ENCODE measurements at places on chromosomes 3 and 15.
A peak's percentile ranks its signal among the peaks of the same experiment; 100 is the strongest.

DNA sequence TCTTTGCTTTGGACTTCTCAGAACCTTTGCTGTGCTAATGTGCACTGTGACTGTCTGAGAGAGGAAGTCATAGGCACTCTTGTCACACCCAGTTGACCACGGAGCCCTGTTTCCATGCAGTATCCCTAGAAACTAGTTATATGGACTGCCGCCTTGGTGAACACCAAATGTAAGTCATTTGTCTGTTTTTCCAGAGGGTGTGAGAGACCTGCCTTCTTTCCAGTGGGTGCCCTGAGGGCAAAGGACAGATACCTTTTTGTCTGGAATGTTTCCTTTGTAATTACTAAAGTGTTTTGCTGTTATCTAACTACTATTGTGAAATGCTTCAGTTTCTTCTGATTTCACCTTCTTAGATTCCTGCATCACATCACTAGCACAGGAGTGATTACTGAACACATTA lies 91.8 kb downstream of the LARS2 start:
- DNase-seq = no peak

DNA sequence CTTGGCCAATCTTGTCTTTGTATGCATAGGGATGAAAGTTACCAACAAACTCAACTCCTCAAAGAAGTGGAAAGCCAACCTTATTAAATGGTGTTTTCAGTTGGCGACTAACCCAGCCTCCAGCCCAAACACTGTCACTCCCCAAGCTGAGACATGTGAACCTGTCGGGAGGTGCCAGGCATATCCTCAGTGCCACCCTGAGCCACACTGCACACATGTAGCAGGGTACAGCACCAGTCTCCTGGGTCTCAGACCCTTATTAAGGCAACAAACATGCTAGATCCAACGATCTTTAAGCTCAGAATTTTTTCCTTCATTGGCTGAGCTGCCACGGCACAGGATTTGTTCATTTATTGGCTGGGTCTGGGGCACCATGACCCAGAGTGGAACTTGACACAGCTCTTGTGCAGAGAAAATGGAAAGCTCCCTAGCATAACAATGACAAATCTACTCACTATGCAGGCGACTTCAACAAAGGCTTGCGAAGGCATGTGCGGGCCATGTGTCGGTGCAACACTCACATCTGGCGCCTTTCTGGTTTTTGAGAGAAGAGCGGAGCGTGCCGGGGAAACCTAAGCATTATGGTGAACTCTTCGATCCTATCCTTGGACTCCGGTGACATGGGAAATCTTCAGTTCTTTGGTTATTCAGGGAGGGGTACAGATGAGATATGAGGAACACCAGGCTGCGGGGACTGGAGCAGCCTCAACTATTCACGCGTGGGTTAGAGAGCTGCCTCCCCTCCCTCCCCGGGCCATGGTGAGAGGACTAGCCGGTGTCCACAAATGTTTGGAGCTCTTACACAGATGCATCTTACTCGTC lies 190.1 kb downstream of the FAM43A start:
- DNase-seq = peak; percentile 36

GRCh38 chr3:168870892-168871291 lies 775.2 kb upstream of the GOLIM4 start:
- no peak for DNase-seq

GRCh38 chr3:122357828-122358702 lies 25.0 kb downstream of the MIX23 start:
- peak; percentile 24 for DNase-seq

GRCh38 chr3:160781402-160781801 lies 25.4 kb downstream of the PPM1L start:
- DNase-seq = no peak

DNA sequence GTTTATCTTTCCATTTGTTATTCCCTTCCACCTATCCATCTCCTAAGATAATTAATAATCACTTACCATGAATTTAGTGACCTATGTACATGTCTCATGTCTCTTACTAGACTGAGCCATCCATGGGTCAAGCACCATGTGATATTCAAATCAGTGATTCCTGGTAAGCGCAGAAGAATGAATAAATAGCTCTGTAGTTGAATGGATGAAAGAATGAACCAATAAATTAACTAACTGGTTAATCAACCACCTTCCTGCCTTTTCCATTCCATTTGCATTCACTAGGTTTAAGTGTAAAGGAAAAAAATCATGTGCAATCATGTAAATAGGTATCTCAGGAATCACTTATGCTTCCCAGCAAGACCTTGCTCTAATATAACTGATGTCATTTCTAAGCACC lies 779.5 kb downstream of the NTRK3 start:
- no peak for DNase-seq

DNA sequence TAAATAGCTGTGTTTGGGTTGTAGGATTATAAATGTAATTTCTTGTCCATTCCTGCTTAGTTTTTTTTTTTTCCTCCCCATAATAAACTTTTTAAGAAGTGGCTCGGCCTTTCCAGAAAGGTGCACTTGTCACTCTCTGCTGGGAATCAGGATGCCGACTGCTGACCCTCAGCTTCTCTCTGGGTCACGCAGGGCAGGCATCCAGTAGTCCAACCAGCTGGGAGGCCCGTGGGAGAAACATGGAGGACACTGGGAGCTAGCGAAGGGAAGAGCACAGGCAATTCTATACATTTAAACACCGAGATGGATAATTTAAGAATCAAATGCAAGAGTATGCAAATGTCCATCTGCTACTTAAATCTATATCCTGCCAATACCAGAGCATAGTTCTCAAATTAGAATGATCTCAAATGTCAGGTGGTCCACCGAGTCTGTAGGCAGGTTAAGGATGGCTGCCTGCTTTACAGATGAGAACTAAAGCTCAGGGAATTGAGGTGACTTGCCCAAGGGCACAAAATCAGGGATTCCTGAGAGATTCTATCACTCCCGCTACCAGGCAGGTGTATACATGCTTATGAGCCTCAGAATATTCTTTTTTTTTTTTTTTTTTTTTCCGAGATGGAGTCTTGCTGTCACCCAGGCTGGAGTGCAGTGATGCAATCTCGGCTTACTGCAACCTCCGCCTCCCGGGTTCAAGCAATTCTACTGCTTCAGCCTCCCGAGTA lies 64.5 kb downstream of the DAPK2 start:
- DNase-seq = no peak

- DNase-seq = peak; percentile 26
Observed at GRCh38 chr15:58864602-58865424, 68.7 kb downstream of the SLTM start.

DNA sequence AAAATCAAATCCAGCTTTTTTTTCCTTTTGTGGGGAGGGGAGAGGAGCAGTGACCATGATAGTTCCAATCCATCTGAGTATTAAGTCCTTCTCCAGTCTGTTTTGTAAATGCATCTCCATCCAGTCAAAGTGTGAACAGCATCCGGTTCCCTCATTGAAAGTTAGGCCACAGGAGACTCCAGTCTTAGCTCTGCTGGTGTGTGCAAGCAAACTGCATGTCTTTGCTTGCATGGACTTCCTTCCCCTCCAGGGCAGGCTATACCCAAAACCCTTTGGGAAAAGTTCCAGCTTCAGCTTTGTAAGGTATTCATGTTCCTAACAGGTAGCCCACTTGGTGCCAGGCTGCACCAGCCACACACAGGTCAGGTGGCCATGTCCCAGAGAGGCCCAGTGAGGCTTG lies 3.1 kb upstream of the MAN2C1 start:
- no peak for DNase-seq

GRCh38 chr3:156677536-156677935 lies 3.1 kb downstream of the TIPARP start:
- no peak for DNase-seq

GRCh38 chr15:48001393-48002039 lies 119.3 kb upstream of the SLC24A5 start:
- no peak for DNase-seq

DNA sequence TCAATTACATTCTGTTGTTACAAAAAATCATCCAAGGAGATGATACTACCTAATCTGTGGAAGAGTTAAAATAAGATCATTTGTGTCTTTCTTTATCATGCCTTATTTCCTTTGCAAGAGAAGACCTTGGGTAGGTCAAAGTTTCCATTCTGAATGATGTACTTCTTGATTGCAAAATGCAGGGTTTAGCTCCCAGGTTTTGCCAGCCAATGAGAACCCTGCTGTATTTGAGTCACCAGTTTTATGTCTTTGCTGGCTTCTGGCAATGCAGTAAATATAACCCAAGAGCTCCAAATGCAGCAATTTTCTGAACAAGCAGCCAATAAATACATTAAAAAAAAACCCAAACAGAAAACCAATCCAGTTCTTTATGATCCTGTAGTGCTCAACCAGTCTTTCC lies 204.9 kb downstream of the CADPS start:
- no peak for DNase-seq

GRCh38 chr3:126969586-126969985 lies 13.3 kb upstream of the PLXNA1 start:
- DNase-seq = peak; percentile 38

GRCh38 chr3:184552296-184552695 lies 9.3 kb upstream of the EPHB3 start:
- DNase-seq = no peak

- peak; percentile 55 for DNase-seq
Observed at GRCh38 chr3:99868311-99868646, 50.6 kb downstream of the CMSS1 start.

GRCh38 chr3:194148383-194148782 lies 12.4 kb downstream of the HES1 start:
- DNase-seq = peak; percentile 69

DNA sequence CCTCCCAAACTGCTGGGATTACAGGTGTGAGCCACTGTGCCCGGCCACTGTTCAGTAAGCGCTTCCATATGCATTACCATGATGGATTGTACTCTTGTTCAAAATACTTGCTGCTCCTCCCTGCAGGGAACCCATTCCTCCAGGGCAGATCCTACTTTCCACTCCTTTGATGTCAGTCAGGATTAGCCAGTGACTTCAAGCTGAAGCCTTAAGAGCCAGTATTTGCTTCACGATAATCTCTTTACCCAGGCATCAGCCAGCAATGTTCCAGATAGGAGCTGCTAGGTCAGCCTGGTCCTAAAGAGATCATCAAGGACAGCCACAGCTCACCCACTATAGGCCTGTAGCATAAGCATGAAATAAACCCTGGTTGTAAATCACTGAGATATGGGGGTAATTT lies 96.5 kb upstream of the UBE2E2 start:
- no peak for DNase-seq

DNA sequence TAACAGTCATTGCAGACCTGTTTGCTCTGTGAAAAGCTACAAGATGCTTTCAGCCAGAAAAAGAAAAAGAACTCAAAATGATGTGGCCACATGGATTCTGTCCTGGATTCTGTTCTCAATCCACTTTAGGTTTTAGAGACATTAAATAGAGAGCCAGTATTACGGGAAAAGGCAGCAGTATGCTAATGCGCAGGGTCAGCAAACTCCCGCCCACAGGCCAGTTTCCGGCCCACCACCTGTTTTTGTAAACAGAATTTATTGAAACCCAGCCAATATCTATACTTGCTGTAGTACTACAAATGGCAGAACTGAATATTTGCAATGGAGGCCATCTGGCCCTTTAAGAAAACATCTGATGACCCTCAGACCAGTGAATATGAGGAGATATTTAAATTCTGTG lies 416.1 kb downstream of the ERC2 start:
- DNase-seq = no peak

GRCh38 chr15:69609776-69610175 lies 157.2 kb downstream of the RPLP1 start:
- no peak for DNase-seq

DNA sequence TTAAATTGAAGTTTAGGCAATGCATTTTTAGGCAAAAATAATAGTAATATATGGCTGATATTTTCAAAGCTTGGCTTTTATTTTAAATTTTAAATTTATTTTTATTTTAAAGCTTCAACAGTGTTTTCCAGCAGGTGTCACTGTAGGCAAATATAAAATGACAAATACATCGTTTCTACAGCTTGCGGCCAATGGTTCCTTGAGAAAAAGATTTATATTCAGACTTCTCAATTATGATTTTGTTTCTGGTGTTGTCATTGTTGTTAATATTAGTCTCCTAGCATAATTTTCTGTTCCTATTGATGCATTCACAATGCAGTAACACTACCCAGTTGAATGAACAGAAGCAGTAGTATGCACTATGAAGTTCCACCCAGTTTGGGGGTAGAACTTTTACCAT lies 220.7 kb upstream of the DNAJC19 start:
- peak; percentile 25 for DNase-seq

GRCh38 chr15:80419546-80419945 lies 15.4 kb downstream of the ARNT2 start:
- DNase-seq = no peak
